Astrocyte of the cerebellum (primary cell): ENCODE measurements at places on chromosomes 7 and 10.
A peak's percentile ranks its signal among the peaks of the same experiment; 100 is the strongest.

DNA sequence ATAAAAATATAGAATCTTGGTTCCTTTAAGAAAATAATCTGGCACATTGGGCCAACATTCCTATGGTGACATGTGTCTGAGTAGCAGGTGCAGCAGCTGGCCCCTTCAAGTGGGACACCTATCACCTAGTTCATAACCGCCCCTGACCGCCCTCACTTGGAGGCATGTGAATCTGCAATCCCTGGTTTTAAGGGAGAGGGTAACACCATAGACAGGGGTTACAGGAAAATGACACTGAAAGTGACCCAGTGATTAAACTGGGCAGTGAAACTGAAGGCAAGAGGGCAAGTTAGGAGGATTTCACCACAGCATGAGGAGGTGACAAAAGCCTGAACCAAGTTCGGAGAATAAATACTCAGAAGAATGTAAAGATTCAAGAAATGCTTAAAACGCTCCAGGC, 1.1 kb downstream of the RSU1 start:
- DNase-seq = no peak

GRCh38 chr10:23120001-23120934, 24.9 kb downstream of the MSRB2 start:
- DNase-seq = no peak

DNA sequence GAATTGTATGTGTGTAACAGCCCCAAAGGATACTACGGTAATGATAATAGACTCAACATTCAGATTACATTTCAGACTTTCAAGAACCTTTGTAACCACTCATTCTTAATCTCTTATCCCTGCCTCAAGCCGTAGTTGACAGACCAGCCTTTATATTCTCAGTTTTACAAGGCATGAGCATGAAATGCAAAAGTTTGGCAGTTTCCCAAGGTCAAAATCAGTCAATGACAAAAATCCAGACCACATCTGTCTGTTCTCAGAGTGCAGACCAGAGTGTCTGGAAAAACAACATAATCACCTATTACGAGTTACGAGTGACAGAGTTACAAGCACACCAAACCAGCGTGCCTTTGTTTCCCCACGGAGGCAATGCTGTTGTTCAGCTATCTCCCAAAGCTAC, 178.6 kb upstream of the LRGUK start:
- DNase-seq = no peak

DNA sequence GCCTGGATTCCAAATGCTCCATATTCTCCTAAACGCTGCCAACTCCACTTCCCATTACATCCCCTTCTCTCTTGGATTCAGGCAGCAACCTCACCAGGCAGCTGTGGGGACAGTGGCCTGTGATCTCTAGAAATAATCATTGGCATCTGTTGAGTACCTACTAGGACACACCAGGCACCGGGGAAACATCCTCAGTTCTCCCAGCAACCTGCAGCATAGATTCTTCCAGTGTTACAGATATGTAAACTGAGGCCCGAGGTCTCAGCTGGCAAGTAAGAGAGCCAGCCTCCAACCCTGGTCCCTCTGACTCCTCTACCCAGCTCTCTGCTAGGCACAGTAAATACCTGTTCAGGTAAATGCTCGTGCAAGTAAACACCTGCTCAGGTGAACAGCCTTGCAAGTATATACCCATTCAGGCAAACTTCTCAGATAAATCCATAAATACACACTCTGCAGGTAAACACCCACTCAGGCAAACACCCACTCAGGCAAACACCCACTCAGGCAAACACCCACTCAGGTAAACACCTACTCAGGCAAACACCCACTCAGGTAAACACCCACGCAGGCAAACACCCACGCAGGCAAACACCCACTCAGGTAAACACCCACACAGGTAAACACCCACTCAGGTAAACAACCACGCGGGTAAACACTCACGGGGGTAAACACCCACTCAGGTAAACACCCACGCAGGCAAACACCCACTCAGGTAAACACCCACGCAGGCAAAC, 18.7 kb downstream of the ASB13 start:
- no peak for DNase-seq

GRCh38 chr10:26717476-26717875, 20.0 kb downstream of the PDSS1 start:
- DNase-seq = no peak

DNA sequence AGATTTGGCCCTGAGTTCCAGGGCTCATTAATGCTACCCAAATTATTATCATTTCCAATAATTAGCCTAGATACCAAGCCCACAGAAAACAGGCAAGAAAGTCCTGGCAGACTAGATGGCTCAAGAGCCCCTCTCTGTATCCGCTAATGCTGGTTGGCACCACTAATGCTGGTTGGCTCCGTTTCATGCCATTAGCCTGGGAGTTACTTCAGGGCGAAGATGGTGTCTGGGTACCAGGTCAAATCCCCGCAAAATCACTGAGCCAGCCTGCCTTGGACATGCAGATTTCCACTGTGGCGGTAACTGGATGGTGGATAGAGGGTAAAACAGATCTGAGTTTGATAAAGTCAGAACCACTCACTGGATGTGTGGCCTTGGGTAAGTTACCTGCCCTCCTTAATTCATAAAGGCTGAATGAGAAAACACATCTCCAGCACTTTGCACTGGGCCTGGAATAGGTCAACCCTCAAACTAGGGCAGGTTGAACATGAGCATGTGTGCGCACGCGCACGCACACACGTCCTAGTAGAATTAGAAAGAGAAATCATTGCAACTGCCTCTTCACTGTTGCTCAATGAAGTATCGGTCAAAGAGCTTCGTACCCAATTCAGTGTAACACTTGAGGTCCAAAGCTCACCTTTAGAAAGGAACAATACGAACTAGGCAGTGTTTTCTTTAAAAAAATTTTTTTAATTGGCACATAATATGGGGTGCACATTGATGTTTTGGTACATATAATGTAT, 91.5 kb downstream of the PRPF18 start:
- no peak for DNase-seq

- peak; percentile 68 for DNase-seq
Observed at GRCh38 chr7:37942934-37943610, 22.6 kb downstream of the EPDR1 start.

DNA sequence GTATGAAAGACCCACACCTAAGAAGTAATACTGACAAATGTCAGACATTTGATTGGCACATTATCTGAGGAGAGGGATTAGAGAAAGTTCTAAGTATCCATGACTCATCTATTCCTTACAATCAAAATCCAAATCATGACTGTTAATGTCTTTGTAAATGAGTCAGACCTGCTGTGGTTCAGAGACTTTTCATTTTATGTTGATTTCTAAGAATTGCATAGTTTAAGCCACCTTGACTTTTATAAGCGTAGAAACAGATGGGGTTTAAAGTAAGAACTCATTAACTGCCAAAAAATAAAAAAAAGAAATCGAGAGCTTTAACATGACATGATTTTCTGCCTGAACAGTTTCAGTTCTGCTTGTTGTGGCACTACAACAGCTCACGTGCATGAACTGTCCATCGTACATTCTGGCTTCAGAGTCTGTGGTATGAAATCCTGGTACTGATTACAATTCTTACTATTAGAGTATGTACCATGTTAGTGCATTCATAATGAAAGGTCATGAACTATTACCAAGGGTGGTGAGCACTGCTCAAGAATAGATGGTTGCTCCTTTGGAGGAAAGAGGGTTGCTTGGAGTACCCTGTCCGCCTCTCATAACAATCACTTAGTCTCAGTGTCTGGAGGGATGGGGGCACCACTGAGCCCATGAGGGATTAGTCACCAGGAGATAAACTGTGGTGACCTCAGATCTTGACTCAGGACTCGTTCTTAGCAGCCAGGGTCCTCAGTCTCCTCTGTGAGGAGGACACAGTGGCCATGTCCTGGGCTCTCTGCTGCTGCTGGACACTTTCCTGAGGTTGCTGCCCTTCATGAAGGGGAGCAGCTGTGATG, 42.2 kb downstream of the ACSM6 start:
- DNase-seq = peak; percentile 56

DNA sequence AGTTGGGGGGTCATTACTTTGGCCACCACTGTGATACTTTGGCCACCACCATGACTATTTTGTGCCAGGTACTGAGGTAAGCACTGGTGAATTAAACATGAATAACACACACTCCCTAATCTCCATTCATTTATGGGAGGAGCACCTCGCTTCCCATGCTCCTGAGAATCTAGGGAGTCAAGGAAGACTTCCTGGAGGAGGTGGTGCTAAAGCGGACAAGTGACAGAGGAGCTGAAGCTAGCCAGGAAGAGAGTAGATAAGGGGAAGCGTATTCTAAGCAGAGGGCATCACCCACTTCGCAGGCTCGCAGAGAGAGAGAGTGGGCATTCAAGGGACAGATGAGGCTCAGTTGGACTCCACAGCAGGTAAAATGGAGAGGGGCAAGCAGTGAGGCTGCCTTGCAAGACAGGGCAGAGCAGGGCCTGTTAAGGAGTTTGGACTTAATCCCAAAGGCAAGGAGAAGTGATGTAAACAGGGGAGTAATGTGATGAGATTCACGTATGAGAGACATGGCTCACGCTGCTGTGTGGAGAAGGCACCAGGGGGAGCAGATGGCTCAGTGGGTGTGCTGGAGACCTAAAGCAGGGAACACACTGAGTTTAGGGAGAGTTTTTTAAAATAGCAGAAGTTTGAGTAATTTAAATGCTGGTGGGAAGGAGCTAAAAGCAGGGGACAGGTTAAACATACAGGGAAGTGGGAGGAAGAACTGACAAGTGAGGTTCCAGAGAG, 21.3 kb upstream of the TMEM248 start:
- no peak for DNase-seq

DNA sequence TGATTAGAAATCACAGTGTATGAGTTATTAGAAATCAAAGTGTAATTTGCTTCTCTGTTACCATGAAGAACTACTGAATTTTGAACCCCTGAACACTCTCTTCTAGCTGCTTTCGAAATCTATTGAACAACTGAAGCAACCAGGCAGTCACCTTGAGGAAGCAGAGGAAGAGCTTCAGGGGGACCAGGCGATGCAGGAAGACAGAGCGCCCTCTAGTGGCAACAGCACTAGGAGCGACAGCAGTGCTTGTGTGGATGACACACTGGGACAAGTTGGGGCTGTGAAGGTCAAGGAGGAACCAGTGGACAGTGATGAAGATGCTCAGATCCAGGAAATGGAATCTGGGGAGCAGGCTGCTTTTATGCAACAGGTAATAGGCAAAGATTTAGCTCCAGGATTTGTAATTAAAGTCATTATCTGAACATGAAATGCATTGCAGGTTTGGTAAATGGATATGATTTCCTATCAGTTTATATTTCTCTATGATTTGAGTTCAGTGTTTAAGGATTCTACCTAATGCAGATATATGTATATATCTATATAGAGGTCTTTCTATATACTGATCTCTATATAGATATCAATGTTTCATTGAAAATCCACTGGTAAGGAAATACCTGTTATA, 170.7 kb downstream of the HDAC9 start:
- DNase-seq = no peak

DNA sequence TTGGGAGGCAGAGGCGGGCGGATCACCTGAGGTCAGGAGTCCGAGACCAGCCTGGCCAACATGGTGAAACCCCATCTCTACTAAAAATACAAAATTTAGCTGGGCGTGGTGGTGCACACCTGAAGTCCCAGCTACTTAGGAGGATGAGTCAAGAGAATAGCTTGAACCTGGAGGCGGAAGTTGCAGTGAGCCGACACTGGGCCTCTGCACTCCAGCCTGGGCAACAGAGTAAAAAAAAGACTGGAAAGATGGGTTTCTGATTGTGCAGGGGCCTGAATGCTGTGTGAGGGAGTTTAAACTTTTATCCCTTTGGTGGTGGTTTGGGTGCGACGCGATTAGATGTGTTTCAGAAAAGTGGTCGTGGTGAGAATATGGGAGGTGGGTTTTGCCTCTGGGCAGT, 1.8 kb downstream of the CHST12 start:
- no peak for DNase-seq
